ENCODE measurements at places on chromosomes 4 and X. TPM values are rescaled to one million over a fixed set of nuclear protein-coding genes. Genes with fewer than 3 reads are reported as not detected.

GRCh38 chrX:104045642-104046041 lies 5.9 kb downstream of the H2BW2 start:
- DNase-seq = no peak

Gene CT45A6
- total RNA-seq = not detected

GRCh38 chrX:23656091-23656490 lies 11.2 kb upstream of the PRDX4 start:
- no peak for DNase-seq

- no peak for DNase-seq
Observed at GRCh38 chr4:138307319-138307718, 65.2 kb upstream of the SLC7A11 start.

Gene USP46
- 15.3 TPM for total RNA-seq

GRCh38 chr4:78031417-78031950 lies 25.6 kb upstream of the FRAS1 start:
- DNase-seq = peak; percentile 38

Gene ERCC6L
- total RNA-seq = 1.8 TPM

DNA sequence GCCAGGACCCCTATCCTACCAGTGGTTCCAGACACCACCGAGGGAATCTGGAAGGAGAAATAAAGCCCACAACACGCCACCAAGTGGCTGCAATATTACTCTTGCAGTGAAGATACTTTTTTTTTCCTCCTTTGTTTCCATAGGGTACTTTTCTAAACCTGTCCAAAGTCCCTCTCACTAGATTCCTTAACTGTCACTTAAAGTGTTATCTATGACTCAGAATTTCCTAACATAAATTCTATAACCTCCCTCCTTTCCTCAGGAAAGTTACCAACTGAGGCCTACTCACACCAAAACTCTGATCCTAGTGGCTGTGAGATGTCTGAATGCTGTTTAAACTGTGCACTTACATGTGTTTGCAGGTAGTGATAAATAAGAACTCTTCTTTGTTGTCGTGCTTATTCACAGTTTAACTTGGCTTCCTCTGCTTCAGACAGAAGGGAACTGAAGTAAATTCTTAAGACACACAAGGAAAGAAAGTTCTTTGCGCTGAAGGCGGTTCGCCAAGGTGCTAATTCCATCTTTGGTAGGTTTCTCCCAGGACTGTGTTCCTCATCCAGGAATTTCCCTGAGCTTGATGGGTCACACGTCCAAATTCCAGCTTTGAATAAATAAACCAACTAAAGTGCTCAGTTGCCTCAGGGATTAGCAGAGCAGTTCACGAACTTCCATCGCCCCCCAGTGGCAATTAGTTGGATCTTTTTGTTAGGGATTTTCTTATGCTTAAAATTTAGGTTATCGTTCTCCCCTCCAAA lies 10.7 kb upstream of the HCCS start:
- peak; percentile 33 for DNase-seq

DNA sequence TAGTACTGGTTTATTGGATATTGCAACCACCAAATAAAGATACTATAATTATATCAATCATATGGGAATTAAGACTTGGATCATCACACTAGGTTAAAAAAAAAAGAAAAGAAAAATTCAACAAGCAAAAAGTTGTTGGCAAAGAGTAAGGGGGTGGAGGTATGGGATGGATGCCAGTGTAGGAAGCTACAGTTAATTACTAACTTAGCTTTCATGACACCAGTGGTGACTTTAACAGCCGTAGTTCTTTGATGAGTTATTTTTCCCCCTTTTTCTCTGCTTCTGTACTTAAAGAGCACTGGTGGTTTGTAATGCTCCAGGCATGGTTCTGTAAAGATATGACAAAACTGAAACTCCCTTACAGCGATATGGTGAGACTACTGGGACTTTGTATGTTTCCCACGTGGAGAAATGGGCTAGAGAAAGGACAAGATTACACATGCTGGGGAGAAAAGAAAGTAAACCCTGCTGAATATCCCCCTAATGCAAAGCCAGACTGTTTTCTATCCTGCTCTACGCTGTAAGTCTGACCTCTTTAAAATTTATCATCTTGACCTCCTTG lies 210.8 kb downstream of the SPOCK3 start:
- DNase-seq = no peak

GRCh38 chrX:110394651-110395050 lies 36.0 kb downstream of the RTL9 start:
- no peak for DNase-seq

Gene C4orf36
- 1.9 TPM for total RNA-seq

GRCh38 chr4:123304151-123304964 lies 92.2 kb upstream of the SPRY1 start:
- peak; percentile 5 for DNase-seq

Gene CCKAR
- 0.49 TPM for total RNA-seq

GRCh38 chr4:78762529-78762928 lies 13.6 kb upstream of the BMP2K start:
- DNase-seq = no peak

DNA sequence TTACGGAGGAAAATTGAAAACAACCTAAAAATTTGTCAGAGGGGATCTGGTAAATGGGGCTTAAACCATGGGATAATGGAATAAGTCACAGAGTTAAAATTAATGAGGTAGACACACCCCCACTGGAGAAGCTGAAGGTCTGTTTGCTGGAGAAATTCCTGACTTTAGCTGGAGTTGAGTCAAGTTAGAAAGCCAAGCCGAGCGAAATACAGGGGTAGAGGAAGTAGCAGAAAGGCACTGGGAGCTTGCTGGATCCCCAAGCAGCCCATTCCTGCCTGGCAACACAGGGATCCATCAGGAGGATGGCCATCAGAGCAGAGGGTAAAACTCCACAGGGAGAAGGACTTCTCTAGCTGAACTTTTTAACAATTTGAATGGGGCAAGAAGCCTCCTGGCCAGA lies 163.8 kb downstream of the ATRX start:
- no peak for DNase-seq

DNA sequence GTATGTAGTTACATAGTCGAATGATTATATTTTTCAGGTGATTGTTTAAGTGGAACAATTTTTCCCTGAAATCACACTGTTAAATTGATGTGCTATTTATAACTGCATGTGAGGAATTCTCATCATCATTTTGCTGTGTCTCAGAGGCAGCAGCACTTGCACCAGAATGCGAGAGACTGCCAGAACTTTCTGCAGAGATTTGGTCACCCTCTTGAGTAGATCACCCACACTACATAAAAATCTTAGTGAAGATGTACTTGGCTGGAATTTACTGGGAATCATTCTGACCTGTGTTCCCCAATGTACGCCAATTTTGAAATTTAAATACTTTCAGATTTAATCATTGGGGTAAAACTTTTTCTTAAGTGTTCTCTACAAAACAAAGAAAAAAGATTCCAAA lies 5.4 kb downstream of the UGT2B4 start:
- no peak for DNase-seq

DNA sequence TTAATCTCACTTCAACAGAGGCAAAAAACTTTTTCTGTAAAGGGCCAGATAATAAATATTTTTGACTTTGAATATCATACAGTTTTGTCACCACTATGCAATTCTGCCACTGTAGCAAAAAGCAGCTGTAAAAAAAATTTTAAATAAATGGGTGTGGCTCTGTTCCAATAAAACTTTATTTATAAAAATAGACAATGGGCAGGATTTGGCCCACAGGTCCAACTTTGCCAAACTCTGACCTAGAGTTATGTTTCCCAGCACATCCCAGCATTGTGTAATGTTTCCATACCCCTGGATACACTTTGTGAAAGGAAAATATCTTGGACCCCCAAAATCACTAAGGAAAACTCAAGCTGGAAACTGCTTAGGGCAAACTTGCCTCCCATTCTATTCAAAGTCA lies 94.9 kb upstream of the USP38 start:
- no peak for DNase-seq

- DNase-seq = no peak
Observed at GRCh38 chr4:166535865-166536264, 662.8 kb downstream of the TLL1 start.

Gene NAP1L2
- total RNA-seq = 1.3 TPM

Gene WDR44
- 14.0 TPM for total RNA-seq

GRCh38 chr4:88659055-88659889 lies 38.4 kb downstream of the NAP1L5 start:
- peak; percentile 23 for DNase-seq

- no peak for DNase-seq
Observed at GRCh38 chrX:67353651-67354370, 190.0 kb upstream of the AR start.

Gene SPANXN4
- total RNA-seq = not detected

GRCh38 chr4:111040904-111041303 lies 418.0 kb upstream of the PITX2 start:
- DNase-seq = no peak

Gene TMEM31
- not detected for total RNA-seq

DNA sequence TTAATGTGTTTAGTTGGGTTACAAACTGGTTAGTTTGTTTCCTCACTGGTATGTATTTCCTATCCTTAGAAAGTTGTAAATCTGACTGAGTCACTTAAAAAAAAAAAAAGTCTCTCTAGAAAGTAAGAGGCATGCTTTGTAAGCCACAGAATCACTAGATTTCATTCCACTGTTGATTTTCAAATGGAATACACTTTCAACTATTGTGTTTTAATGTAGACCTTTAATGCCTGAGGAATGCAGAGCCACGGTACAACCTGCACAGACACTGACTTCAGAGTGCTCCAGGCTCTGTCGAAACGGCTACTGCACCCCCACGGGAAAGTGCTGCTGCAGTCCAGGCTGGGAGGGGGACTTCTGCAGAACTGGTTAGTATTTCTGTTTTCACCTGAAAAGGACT lies 88.6 kb downstream of the HHIP start:
- no peak for DNase-seq

- DNase-seq = no peak
Observed at GRCh38 chr4:53695540-53696463, 104.5 kb upstream of the LNX1 start.

DNA sequence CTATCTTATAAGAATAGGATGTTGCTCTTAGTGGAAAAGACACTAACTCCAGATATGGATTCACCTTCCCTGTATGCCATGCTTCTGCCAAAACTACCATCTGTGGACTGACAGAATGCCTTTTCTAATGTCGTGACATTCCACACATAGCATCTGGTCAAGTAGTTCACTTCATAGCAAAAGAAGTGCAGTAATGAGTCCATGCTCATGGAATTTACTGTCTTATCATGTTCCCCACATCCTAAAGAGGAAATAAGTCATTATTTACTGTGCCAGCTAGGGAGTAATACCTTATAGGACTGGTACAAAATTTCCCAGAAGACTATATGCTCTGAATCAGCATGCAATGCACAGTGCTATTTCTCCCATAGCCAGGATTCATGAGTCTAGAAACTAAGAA lies 562.4 kb downstream of the TLL1 start:
- DNase-seq = no peak

Gene SPACA5
- total RNA-seq = not detected

- DNase-seq = no peak
Observed at GRCh38 chr4:81678801-81679200, 207.1 kb upstream of the RASGEF1B start.

- DNase-seq = no peak
Observed at GRCh38 chr4:130233377-130234047, 1137.6 kb downstream of the C4orf33 start.

DNA sequence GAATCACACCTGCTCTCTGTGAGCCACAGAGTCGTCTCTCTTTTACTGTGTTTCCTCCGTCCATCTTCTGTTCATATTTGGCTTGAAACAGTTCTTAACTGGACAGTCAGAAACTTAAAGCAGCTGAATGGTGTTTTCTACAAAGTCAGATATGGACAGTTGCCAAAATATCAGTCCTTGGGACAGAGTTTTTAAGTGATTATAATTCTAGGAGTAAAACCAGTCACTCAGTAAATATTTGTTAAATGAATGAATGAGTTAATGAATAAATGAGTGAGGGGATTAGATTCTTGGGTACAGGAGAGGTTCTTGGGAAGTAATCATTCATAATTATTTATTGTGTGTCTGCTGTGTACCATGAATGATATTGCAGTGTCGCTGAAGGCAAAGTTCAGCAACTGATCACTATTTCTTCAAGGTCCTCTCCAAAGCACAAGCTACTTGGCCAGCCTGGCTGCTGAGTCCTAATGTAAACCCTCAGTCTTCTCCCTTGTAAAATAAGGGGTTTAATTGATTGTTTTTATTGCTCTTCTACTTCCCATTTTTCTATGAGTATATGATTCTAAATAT lies 5.5 kb upstream of the SCRG1 start:
- no peak for DNase-seq

Gene NUP54
- 60.4 TPM for total RNA-seq

Gene CFI
- 10.1 TPM for total RNA-seq

Gene TRIM61
- 1.2 TPM for total RNA-seq

DNA sequence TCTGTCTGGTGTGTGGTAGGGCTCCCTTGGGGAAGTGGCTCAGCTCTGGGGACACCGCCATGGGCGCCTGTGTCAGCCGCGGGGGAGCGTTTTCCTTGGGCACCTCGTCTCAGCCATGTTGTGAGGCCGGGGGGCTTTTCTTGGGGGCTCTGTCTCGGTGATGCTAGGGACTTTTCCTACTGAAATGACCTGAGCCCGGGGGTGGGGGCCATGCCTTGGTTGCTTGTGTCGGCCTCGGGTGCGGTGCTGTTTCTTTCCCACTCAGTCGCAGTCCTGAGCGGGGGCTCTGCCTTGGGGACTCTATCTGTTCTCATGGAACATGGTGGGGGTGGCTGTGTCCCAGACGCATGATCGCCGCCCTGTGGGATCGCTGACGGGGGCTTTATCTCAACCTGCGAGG lies 356 bp downstream of the CT45A1 start:
- no peak for DNase-seq

- DNase-seq = peak; percentile 10
Observed at GRCh38 chr4:123936621-123937043, 540.0 kb downstream of the SPRY1 start.

Gene TEX11
- total RNA-seq = not detected

DNA sequence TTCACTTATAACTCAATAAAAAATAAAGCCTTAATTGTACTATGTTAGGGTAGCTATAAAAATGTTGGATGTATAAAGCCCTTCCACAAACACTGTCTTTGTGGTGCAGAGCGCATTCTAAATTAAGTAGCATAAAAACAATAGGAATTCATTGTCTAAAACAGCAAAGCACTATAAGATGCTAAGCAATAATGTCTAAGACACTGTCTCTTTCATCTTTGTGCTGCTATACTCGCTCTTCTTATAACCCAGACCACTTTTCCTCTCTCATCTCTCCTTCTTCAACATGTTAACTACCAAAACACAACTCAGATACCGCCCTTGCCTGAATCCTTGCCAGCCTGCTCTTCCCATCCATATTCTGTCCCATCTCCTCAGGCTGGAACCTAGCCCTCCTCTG lies 170.0 kb downstream of the CENPC start:
- DNase-seq = no peak

Data from skin of body (tissue), 3 donors.